Endodermal cell (in vitro differentiated cells): ENCODE measurements at places on chromosomes 16 and 17. TPM values are rescaled to one million over a fixed set of nuclear protein-coding genes. Genes with fewer than 3 reads are reported as not detected.

ERN2 gene
- 1.3 to 2.2 TPM (median 1.4 TPM) in 3 replicates for total RNA-seq

FBXW10B gene
- total RNA-seq, result 0.55 TPM in 1 of 3 replicates, not detected in the others

TBC1D3K gene
- not detected in 2 replicates for total RNA-seq

PDF gene
- total RNA-seq, result 3.8 to 13.9 TPM (median 12.2 TPM) in 3 replicates

IL4R gene
- 20.4 to 31.6 TPM (median 28.7 TPM) in 3 replicates for total RNA-seq

EPN3 gene
- 0.50 and 0.66 TPM in 2 replicates for total RNA-seq

ECI1 gene
- total RNA-seq, result 75.8 and 77.1 TPM in 2 replicates

KRTAP3-2 gene
- not detected in 2 replicates for total RNA-seq

CPHXL2 gene
- not detected in 3 replicates for total RNA-seq

HID1 gene
- 7.5 and 7.6 TPM in 2 replicates for total RNA-seq

DHRS7C gene
- not detected in 2 replicates for total RNA-seq

TMEM208 gene
- total RNA-seq, result 43.1 and 45.6 TPM in 2 replicates

ARRB2 gene
- total RNA-seq, result 50.4 to 54.1 TPM (median 51.8 TPM) in 3 replicates

KRTAP9-4 gene
- total RNA-seq, result not detected in 3 replicates

ALOX15 gene
- total RNA-seq, result 0.16 TPM in 1 of 3 replicates, not detected in the others

FOXL1 gene
- not detected in 3 replicates for total RNA-seq

HBA2 gene
- 1.2 TPM in 1 of 3 replicates, not detected in the others for total RNA-seq

RAB37 gene
- total RNA-seq, result 7.1 and 8.4 TPM in 2 replicates

LPO gene
- total RNA-seq, result 0.07 TPM in 1 of 2 replicates, not detected in the other

OR3A2 gene
- not detected in 2 replicates for total RNA-seq
